HFFc6 (cell line): ENCODE measurements at places on chromosomes 1 and 21.
A peak's percentile ranks its signal among the peaks of the same experiment; 100 is the strongest.

GRCh38 chr1:33170351-33171274 lies 11.2 kb downstream of the TRIM62 start:
- no peak for DNase-seq

DNA sequence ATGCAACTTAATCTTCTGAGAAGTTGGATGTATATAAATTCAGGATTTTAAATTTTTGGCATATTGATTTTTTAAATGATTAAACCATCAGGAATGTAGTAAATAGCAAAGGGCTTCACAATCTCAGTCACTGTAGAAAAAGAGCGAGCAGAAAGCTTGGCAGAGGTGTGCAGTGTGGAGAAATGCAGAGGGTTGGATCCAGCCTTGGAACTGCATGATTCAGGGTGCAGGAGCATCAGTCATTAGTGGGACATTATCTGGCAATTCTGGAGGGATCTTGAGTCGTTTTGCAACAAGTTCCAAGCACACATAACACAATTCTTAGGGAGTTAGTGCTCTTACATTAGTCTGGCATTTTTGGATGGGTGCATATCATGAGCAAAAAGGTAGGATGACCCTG lies 267.9 kb downstream of the PLA2G4A start:
- no peak for DNase-seq

- DNase-seq: no peak
Measured at GRCh38 chr21:26708223-26708800, 135.2 kb upstream of the CYYR1 start.

DNA sequence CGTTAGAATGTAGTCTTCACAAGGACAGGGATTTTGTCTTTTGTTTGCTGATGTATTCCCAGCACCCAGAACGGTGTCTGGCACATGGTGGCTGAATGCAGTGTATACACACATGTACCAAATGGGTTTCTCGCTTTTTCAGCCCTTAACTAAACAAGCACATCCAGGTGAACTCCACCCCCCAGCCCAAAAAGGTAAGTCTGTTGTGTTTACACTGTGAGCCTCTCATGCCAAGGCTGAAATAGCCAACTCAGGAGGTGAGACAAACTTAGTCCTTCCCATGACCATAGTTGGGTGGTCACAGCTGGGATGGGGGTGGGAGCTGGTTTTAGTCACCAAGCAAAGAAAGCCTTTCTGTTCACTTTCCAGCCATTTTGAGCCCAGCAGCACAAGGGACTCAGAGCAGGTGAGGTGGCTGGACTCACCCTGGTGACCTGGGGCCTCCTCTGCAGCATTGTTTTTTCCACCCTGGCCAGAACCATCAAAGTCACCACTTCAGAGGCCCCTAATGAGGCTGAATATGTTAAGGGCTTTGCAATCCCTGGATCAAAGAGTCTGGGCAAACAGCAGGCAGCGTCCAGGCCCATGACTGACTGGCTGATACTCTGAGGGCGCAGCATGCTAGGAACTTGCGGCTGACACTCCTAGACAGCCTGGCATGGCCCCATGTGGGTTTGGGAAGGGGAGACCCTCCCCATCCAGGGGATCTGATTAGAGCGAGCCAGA lies 8.7 kb downstream of the TENT5B start:
- DNase-seq: no peak

GRCh38 chr1:213414911-213415310 lies 363.9 kb downstream of the RPS6KC1 start:
- no peak for DNase-seq

GRCh38 chr1:202616355-202616915 lies 93.8 kb downstream of the SYT2 start:
- DNase-seq: no peak

- no peak for DNase-seq
Measured at GRCh38 chr21:15692711-15693110, 37.1 kb upstream of the USP25 start.

DNA sequence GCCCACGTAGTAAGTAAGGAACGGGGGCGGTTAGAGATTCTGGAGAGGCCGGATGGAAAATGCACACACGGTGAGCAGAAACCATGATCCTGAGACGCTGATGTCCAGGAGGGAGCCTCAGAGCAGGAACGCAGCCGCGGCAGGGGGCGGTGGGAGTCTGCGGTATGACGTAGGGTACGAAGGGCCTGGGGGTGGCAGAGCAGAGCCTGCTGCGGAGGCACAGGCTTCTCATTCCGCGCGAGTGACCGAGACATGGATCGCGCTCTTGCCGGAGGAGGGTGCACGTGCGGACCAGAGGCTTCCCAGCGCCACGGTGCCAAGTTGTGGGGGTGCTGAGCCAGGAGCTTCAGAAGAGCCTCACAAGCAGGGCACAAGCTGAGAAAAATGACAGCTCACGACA lies 176.2 kb downstream of the KIF26B start:
- no peak for DNase-seq

DNA sequence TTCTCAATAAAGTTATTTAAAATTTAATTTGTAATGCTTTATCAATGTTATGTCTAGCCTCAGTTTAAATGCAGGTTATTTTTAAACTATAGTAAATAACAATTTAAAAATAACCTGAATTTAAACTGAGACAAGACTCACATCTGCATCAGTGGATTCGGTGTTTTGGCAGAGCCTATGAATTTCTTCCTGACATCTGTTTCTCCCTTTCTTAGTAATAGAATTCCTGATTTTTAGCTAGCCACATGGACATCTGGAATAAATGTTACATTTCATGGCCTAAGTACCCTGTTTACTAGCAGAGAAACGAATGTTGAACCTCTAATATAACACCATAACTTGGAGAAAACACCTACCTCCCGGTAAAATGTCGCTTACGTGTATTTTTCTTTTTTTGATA lies 1141.6 kb upstream of the ADGRL2 start:
- DNase-seq: no peak

DNA sequence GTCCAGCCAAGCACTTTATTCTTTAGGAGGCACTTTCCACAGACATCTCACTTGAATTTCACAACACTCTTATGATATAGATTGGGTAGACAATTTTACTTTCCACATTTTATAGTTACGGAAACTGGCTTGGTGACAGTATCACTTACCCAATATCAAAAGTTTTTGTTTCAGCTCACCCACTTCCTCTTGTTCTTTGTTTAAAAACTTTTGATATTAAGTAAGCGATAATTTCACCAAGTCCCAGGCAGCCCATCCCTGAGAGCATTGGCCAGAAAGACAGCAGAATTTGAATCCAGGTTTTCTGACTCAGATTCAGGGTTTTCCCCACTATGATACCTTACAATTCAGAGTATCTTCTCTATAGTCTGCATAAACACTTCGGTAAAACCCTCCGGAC lies 60.0 kb downstream of the LRIG2 start:
- no peak for DNase-seq

DNA sequence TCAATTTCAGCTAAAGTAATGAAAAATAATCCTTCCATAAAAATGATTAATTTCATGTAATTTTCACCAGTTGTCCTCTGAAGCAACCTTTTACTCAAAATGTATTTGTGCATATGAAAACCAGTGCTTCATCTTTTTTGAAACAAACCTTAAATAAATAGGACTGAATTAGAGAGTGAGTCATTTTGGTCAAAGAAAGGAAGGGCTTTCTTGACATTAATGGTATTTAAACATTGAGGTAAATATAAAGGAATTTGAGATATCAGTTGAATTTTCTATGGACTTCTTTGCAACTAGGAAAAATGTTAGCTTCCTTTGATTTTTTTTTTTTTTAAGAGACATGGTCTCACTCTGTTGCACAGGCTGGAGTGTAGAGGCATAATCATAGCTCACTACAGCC lies 38.7 kb downstream of the SNX7 start:
- DNase-seq: peak; percentile 4

GRCh38 chr1:18869847-18870594 lies 10.6 kb upstream of the TAS1R2 start:
- no peak for DNase-seq

- DNase-seq: no peak
Measured at GRCh38 chr1:185974367-185975170, 240.4 kb downstream of the HMCN1 start.

DNA sequence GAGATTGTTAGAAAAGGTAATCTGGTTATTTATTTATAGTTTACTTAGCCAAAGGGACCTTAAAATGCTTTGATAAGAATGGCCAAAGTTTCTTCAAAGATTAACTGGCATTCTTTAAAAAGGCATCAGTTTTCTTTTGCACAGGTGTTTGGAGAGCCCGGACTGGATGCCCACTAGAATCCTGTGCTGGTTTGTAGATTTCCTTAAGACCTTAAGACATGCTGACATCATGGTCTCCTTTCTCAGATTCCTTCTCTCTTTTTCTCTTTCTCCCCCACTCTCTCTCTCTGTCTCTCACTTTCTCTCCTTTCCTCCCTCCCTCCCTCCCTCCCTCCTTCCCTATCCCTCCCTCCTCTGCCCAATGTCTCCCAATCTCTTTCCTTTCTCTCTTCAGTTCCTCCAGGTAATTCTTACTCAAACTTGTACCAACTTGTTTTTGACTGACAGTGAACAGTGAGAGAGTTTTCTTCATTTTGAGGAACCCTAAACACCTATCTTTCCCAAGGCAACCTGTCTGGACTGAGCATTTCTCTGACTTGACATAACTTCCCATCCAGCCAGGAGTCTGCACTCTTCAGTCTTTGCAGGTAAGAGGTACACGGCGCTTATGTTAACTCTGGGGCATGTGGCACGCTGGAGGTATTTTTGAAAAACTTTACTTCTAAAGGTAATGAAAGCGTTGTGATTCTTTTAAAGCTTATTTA lies at the start of gene KCNJ15:
KCNJ15 (plus strand) TSS at position 393 of the 704 bp plus-strand sequence. CDS start 42,271 bp downstream, outside the sequence.
- DNase-seq: no peak

DNA sequence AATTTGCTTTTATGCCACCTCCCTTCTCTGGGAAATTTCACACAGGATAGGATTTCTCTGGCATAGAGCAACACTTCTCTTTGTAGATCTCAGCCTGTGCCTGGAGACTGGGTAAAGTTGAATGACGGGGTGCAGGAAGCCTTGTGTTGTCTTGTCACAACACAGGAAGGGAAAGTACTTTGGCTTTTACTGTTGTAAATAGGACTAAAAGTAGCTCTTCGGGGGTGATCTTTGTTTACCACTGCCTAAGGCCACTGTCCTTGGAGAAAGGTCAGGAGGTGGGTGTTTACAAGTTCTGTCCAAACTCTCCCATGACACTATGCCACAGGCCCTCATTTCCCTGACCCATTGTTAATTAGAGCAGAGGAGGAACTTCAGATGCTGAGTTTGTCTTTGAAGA lies 139.7 kb downstream of the FGGY start:
- DNase-seq: no peak

DNA sequence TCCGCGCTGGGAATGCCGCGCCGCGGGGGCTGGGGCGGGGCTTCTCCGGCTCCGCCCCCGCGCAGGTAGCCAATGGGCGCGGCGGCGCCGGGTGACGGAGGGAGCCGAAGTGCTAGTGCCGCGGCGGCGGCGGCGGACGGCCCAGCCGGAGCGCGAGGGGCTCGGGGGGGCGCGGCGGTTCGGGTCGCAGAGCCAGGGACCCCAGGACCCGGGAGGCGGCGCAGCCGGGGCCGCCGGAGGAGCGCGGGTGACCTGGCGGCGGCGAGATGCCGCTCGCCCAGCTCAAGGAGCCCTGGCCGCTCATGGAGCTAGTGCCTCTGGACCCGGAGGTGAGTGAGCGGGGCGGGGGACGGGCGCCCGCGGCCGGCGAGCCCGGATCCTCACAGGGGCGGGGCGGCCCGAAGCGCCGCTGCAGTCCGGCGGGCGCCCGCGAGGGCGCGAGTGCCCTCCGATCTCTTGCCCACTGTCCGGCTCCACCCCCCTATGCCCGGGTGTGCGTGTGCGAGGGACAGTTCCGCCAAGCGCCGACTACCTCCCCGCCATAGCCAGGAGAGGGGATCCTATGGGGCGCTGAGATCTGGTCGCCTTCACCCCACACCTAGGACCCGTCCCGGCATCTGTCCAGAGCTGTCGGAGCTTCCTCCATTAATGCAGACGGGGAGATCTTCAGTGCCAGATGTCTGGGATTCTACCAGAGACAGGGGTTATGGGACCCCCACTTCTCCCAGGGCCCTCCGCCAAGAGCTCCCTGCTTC lies at the start of gene RPS6KA1:
RPS6KA1 (plus strand) TSS at position 107 of the 755 bp plus-strand sequence; CDS start at position 267, 160 bp downstream.
- no peak for DNase-seq

- DNase-seq: peak; percentile 24
Measured at GRCh38 chr1:205600085-205600484, 31.7 kb downstream of the ELK4 start.

GRCh38 chr21:35294231-35294898 lies 245.3 kb upstream of the RUNX1 start:
- no peak for DNase-seq

DNA sequence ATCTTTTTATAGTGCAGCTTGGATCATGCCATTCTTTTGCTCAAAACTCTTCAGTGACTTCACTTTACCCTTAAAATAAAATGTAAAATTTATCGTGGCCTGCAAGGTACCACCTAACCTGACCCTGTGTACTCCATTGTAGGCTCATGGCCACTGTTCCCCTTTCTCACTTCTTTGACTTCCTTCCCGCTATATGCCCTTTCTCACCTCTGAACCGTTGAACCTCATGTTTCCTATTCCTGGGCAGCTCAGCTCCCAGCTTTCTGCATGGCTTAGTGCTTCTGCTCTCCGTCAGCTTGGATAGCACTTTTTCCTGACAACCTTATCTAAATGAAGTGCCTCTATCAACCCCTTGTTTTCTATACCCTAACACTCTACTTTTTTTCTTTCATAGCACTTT lies 61.1 kb upstream of the GPR25 start:
- no peak for DNase-seq

DNA sequence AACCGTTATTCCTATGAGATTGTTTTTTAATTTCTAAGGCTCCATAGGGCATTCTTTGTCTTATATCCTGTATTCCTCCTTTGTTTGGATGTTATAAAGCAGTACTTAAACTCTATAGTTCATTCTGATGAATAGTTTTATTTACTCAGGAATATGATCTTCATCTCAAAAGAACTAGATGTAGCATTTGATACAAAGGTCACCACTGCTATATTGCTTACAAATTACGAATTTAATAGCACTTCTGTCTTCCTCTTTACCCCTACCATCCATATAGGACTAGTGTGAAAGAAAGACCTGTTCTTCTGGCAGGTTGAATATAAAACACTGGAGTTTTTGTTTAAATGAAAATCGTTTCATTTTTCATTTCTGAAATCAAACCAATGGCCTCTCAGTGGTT lies 468.1 kb upstream of the CXADR start:
- no peak for DNase-seq

GRCh38 chr1:54808443-54809207 lies 7.5 kb upstream of the TTC22 start:
- DNase-seq: no peak

GRCh38 chr1:155062702-155063411 lies 683 bp upstream of the EFNA4 start:
- DNase-seq: no peak

- DNase-seq: no peak
Measured at GRCh38 chr21:29074783-29075182, 1.3 kb upstream of the CCT8 start.

DNA sequence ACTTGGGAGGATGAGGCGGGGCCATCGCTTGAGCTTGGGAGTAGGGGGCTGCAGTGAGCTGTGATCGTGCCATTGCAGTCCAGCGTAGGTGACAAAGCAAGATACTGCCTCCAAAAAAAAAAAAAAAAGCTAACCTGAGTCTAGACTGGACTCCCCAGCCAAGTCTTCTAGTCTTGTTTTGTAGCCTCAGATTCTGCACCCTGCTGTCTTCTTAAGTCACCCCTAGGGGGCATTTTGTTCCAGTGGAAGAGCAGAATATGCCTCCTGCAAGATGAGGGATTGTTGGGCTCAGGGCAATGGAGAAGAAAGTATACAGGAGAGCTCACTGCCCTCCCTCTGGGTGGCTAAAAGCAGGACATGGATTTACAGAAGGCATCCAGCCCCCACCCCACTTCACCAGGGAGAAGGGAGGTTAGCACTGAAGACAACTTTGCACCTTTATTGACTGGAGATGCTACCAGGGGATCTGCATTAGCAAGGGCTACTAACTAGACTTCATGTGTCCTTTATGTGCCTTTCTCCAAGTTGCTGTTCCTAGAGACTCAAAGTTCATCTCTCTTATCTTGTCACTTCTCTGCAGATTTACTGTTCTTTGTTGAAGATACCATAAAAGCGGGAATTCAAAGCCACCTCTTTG lies 15.3 kb upstream of the RNF187 start:
- DNase-seq: peak; percentile 21
